ENCODE measurements at places on chromosomes 2 and 18.

GRCh38 chr2:26477126-26477910 is 606 bp downstream of the OTOF start:
- no peak for DNase-seq

- no peak for DNase-seq
Observed at GRCh38 chr2:216857131-216857550, 2.7 kb downstream of the TNP1 start.

- no peak for DNase-seq
Observed at GRCh38 chr2:45732436-45732835, 81.0 kb downstream of the PRKCE start.

- no peak for DNase-seq
Observed at GRCh38 chr2:42138163-42139015, 30.8 kb upstream of the EML4 start.

DNA sequence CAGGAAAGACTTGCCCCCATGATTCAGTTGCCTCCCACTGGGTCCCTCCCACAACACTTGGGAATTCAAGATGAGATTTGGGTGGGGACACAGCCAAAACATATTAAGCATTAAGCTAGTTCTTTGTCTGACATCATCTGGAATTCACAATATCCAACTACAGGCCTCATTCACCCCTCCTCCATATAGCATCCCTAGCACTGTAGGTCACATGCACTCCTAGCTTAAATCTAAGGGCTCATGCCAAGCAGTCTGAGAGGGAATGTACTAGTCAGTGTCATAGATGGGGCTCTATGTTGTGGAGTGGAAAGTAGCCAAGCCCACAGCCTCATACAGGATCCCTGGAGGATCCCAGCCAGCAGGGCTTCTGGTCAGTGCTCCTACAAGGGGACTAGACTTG is 92.1 kb downstream of the IRS1 start:
- no peak for DNase-seq

DNA sequence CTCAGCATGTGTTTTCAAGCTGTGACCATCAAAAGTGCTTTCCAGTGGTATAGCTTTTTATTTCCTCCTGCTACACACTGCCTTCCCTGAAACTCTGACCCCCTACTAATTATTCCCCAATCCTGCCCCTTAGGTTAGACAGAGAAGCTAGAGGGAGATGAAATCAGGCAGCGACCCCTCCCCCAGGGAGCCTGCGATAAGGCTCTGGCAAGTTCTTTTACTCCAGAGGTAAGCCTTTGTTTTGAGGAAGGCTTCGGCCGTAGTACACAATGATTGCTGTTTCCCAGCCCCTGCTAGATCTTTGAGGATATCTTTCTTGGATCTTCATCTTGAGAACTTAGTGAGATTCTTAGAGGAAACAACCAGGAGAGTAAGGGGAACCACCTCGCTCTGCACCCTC is 33.5 kb upstream of the NOL4 start:
- no peak for DNase-seq

GRCh38 chr2:54228945-54229344 is 27.1 kb downstream of the TSPYL6 start:
- DNase-seq = no peak

DNA sequence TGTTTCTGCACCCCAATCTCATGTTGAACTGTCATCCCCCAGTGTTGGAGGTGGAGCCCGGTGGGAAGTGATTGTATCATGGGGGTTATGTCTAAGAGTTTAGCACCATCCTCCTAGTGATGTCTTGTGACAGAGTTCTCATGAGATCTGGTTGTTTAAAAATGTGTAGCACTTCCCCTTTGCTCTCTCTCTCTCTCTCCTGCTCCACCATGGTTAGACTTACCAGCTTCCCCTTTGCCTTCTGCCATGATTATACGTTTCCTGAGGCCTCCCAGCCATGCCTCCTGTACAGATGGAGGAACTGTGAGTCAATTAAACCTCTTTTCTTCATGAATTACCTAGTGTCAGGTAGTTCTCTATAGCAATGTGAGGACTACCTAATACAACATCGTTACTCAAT is 396.9 kb upstream of the LRATD1 start:
- DNase-seq = no peak

GRCh38 chr2:229375251-229375650 is 104.2 kb upstream of the PID1 start:
- no peak for DNase-seq

GRCh38 chr2:71941726-71942525 is 205.7 kb downstream of the CYP26B1 start:
- DNase-seq = no peak

- no peak for DNase-seq
Observed at GRCh38 chr2:135279209-135279608, 227.1 kb downstream of the RAB3GAP1 start.

- no peak for DNase-seq
Observed at GRCh38 chr18:34867520-34867919, 157.4 kb downstream of the DTNA start.

GRCh38 chr2:145961846-145962245 is 1441.9 kb upstream of the ZEB2 start:
- DNase-seq = no peak
